Caco-2 (cell line): ENCODE measurements at places on chromosomes 13 and 19.

DNA sequence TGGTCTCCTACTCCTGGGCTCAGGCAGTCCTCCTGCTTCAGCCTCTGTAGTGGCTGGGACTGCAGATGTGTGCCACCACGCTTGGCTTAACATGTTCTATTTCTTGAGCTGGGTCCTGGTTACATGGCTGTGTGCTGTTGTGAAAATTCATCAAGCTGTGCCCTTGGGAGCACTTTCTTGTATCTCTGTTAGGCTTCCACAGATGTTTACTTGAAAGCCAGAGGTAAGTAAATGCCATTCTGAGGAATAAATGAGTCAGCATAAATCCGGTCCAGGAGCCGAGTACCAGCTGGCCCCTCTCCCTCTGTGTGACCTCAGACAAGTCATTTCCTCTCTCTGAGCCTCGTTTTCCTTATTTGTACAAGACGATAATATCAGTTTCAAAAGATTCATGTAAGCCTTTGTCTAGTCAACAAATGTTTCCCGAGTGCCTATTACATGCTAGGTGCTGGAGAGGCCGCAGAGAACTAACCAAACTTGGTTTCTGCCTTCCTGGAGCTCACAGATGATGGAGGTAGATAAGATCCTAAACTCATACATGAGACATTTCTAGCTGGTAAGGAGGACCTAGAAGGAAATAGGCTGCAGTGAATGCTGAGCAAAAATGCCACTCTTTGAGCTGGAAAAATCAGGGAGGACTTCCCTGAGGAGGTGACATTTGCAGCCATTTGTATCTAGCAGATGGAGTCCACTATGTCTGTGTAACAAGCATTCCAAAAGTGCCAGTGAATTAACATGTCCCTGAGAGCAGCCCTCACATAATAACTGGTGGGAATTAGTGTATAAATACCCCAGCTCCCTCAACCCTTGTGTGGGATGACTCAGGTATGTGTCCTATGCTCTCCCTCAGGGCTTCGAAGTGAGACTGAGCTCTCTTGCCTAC is 2.7 kb upstream of the RASAL3 start:
- no peak for DNase-seq

DNA sequence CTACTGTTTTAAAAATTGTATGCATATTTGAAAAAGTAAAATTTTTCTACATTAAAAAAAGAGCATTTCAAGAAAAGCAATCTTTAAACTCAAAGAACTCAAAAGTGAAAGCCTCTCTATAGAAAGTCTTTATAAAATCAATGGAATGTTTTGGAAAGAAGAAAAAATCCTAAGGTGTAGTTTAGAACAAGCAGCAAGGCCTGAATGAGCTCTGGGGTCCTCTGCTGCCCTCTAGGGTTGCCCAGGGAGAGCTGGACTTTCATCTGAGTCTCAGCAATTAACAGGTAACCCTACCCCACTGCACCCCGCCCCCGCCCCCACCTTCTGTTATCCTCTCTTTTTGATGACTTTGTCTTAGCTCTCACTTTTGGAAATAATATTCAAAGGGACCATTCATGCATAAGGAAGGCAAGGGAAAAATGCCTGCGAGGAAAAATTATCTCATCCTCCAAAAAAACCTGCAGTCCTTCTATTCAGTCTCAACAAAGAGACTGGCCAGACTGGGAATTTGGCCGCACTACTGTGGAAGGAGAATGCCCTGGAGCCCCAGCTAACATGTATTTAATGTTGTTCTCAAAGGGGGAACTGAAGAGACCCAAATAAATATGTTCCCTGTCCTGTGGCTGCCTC is 24.1 kb downstream of the SLC25A30 start:
- peak; percentile 71 for DNase-seq

DNA sequence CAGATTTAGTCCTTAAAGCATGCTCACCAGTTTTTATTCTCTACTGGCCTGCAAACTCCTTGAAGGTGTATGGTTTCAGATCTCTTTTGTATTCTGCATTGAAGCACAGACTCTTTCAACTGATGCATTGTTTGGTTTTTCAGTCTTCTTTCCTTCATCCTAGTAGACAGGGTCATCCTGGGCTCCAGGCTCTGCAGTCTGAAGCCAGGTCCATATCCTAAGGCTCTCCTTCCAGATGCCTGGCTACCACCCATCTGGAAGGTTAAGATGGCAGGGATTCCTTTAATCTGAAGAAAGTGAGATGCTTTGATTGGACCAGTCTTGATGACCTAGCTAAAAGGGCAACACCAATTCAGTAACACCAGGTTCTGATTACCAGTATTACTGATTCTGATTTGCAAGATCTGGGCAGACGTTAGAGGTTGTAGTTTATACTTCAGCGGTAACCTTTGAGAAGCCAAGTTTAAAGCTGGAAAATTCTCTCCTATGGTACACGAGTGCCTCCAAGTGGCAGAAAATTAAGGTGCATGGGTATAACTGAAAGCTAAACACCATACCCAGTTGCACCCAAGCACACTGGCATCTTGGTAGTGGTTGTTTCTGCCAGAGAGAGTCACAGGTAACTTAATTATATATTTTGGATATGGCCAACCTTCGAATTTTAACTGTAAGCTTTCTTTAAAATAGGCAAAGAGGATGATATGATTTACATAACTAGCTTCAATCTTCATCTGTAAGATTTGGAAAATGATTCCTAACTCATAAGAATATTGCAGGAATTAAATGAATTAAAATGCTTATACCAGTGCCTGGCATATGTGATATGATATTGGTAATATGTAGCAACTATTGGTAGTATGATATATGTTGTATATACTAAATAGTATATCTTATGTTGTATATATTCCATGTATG is 1651.9 kb upstream of the MIR17HG start:
- peak; percentile 45 for DNase-seq

GRCh38 chr13:95137096-95137495 is 164.2 kb downstream of the ABCC4 start:
- DNase-seq: no peak

GRCh38 chr13:46079770-46080169 is 25.1 kb downstream of the CPB2 start:
- no peak for DNase-seq

GRCh38 chr13:26759907-26760831 is at the start of gene GPR12:
GPR12 (minus strand) TSS chr13:26760786; CDS start chr13:26759827, 959 bp downstream.
- DNase-seq: no peak

DNA sequence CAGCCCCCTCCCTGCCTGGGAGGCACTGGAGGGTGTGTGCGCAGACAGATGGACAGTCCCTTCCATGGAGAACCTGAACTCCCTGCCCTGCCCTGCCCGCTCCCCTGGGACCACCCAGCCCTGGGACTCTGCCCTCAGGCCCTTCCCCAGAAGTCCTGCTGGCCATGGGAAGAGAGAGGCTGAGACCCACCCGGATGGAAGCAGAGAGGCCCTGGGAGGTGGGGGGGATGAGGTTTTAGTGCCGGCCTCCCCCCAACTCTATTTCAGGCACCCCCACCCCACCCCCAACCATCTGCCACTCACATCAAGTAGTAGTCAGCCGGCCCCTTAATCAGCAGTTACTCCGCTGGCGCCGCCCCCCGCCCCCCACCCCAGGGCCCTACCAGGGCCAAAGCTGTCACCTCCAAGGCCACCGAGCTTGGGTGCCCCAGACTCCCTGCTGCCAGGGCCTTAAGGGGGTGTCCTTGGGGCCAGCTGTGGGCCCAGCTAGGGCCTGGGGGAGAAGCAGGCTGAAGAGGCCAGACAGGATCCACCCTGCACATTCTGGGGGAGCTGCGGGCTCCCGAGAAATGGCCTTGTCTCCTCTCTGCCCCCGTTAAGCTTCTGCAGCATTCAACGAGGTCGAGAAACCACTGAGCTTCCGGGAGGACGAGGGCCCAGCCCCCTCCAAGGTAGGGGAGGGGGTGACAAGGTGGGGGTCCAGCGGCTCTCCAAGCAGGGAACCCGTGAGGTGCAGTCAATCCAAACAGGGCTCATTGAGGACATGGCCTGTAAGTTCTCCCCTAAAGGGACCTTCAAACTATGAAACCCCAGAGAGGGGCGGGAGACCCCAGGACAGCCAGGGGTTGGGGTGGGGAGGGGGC is 17.4 kb downstream of the NMRK2 start:
- no peak for DNase-seq

GRCh38 chr13:113786262-113786841 is 27.3 kb downstream of the TMEM255B start:
- DNase-seq: no peak

DNA sequence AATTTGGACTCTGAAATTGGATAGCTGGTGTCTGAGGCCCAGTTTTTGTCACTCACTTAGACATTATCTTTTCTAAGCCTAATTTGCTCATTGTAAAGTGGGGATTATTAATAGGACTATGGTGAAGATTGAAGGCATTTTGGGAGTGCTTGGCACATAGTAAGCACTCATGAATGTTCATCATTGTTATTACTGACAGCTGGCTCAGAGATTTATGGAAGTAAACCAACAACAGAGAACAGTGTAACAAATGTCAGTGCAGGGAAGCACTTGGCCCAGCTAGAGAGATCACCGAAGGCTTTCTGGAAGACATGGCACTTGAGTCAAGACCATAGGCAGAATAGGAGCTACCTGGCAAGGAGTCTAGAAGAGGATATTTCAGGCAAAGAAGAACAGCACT is 92.3 kb downstream of the RFC3 start:
- DNase-seq: no peak

- DNase-seq: no peak
Measured at GRCh38 chr13:109954441-109954840, 168.1 kb upstream of the IRS2 start.

DNA sequence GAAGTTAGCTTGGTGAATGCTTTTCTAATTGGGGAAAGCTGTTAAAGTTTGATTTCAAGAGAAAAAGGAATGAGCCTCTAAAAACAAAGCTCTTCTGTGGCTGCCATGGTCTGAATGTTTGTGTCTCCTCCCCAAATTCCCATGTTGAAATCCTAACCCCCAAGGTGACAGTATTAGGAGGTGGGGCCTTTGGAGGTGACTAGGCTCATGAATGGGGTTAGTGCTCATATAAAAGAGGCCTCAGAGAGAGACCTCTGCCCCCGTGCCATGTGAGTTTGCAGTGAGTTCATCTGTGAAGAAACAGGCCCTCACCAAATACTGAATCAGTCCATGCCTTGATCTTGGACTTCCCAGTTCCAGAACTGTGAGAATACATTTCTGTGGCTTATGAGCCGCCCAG is 56.5 kb downstream of the ARHGEF7 start:
- DNase-seq: no peak

- DNase-seq: no peak
Measured at GRCh38 chr13:106348075-106348840, 187.2 kb downstream of the EFNB2 start.

GRCh38 chr13:79654520-79654919 is 173.6 kb downstream of the NDFIP2 start:
- no peak for DNase-seq

DNA sequence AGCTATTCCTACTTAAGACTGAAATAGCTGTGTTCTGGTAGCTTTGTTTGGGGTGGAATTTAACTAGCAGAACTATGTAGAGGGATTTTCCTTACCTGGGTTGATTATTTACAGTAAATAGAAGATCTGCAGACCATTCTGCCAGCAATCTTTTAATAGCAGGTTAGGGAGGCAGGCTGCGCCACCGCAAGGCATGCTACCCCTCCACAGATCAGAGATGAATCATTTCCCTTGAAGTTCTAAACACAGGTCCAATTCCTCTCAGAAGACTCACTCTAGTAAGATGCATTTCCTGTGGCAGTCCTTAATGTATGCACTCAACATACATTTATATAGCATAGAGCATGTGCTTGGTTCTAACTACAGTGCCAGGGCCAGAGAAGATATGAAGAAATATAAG is 109.0 kb downstream of the TNFRSF19 start:
- no peak for DNase-seq

- DNase-seq: no peak
Measured at GRCh38 chr13:75761369-75761768, 125.2 kb downstream of the LMO7 start.

GRCh38 chr19:16773259-16773658 is 53.6 kb downstream of the NWD1 start:
- DNase-seq: no peak

DNA sequence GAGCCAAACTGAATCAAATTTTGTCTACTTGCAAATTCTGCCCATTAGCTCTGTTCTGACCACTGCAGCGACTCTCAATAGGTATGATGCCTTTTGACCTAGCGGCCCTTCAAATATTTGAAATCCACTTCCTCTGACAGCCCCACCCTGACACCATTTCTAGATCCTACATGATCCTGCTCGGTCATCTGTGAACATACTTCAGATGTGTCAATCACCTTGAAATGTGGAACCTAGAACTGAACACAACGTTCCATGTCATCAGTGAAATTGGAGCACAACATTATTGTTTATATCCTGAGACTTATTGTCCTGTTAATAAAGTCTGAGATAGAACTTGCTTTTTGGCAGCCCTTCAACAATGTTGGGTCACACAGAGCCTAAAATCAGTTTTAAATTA is 98.2 kb downstream of the UBL3 start:
- DNase-seq: no peak

DNA sequence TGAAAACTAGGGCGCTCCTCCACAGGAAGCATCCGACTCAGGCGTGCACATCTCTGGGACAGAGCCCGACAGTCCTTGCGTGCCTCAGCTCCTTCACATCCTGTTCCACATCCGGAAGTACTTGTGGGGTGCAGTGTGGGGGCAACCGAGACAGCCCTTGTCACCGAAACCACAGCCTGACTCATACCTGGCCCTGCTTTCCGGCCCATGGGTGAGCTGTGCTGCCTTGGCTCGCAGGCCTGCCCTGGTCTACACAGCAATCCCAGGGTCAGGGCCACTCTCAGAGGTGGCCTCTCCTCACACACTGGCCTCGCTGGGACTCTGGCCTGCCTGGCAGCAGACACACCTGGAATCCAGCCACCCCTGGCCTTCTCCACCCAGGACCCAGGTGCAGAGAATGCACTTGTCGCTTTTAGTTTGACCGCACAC is 100.4 kb downstream of the STK24 start:
- no peak for DNase-seq

GRCh38 chr19:28887920-28888618 is 324.9 kb downstream of the UQCRFS1 start:
- no peak for DNase-seq

DNA sequence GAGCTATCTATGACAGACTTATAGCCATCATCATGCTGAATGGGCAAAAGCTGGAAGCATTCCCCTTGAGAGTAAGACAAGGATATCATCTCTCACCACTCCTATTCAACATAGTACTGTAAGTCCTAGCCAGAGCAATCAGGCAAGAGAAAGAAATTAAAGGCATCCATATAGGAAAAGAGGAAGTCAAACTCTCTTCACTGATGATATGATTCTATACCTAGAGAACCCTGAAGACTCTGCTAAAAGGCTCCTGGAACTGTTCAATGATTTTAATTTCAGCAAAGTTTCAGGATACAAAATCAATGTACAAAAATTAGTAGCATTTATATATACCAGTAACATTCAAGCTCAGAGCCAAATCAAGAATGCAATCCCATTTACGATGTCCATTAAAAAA is 21.7 kb upstream of the C1QTNF9B start:
- DNase-seq: no peak

GRCh38 chr19:1222394-1222793 is 15.4 kb downstream of the CBARP start:
- no peak for DNase-seq

DNA sequence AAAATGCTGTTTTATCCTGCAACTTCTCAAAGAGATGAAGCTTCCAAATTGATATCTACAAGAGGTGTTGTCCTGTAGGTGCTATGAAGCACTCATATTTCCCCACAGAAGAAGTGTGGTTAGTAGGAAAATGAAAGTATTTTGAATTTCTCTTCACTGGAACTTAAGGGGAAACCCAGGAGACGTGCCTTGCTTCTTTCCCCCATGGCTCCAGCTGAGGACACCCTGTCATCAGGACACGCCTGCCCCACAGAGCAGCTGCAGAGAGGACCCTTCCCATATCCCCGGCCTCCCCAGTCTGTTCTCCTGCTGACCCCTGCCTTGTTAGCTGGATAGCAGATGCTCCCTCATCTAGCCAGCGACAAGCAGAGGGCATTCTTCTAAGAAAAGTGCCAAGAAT is 371.3 kb downstream of the COG6 start:
- no peak for DNase-seq
